ENCODE measurements at places on chromosomes 12 and 14.

GRCh38 chr12:12736759-12737676, 19.9 kb downstream of the CDKN1B start:
- DNase-seq, result no peak

DNA sequence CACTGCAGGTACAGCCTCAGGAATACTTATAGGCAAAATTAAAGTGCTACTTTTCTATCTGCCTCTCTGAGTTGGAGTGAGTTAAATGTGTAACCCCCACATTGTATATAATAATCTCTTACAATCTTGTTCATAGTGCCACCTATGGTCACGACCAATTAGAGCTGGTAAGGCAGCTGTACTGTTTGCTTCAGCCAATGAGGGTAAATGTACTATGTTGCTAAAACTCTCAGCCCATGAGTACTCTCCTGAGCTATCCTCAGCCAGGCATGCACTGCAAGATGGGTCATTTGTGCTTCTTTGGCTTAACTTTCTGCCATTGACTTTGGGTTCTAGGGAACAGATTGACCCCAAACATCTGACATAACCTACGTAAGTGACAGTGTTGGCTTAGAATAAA, 15.0 kb upstream of the MDM2 start:
- peak; percentile 90 for DNase-seq

DNA sequence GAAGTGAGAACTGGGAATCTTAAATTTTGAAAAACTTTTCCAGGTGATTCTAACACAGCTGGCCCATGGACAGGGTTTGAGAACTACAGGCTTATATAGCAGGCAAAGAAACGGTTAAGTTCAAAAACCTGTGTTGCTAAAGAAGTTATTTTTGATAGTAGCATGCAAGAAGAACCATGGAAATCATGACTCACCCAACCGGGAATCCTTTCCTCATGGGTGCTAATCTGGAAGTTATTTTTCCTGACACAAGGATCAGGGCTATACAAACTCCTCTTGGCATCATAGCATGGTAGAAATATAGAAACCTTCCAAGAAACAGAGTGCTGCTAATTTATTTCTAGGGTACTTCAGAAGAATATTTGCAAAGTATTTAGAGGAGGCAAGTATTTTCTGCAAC, 588.7 kb downstream of the CCER1 start:
- no peak for DNase-seq

GRCh38 chr12:55715833-55716581, at the start of gene BLOC1S1:
Gene BLOC1S1 (plus strand): TSS chr12:55716046. CDS start chr12:55716052, 6 bp downstream.
- DNase-seq, result peak; percentile 88

- no peak for DNase-seq
These were observed 15.8 kb downstream of the VDR start for GRCh38 chr12:47889040-47889439.

GRCh38 chr12:127145929-127146789, 1120.8 kb upstream of the TMEM132C start:
- peak; percentile 55 for DNase-seq

GRCh38 chr12:74489543-74489942, 48.1 kb upstream of the ATXN7L3B start:
- no peak for DNase-seq

GRCh38 chr14:103688906-103689902, 26.0 kb downstream of the XRCC3 start:
- DNase-seq, result no peak

DNA sequence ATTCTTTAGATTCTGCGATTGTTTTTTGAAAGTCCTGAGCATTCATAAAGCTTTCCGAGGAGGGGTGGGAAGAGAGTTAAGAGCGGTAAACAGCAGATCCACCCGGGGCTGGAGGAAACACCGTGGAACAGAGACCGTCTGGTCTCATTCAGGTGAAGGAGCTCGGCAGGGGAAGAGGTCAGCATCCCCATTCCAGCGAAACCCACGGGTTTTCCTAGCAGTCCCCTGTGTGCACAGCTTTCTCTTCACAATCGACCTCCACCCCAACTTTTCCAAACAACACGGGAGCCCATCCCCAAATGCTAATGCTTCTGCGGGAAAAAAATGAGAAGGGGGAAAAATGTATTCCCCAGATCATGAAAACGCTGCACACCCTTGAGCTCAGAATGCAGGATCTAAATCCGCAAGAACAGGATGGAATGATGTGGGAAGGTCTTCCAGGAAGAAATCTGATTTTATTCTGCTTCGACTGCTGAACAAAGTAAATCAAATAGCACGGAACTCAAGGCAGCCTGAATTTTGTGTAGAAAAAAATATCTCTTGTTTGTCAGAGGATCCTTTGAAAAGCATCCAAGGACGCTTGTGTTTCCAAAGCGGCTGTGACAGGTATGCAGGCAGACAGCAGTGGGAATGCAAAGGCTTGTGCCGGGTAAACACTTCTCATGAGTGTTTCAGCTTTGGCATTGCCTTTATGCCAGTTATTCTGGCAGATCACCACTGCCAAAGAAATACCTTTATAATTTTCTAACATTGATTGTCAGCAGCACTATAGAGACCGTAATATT, 128.8 kb downstream of the NDUFA12 start:
- no peak for DNase-seq

GRCh38 chr12:2853626-2854025, 3.2 kb downstream of the TEX52 start:
- peak; percentile 44 for DNase-seq

DNA sequence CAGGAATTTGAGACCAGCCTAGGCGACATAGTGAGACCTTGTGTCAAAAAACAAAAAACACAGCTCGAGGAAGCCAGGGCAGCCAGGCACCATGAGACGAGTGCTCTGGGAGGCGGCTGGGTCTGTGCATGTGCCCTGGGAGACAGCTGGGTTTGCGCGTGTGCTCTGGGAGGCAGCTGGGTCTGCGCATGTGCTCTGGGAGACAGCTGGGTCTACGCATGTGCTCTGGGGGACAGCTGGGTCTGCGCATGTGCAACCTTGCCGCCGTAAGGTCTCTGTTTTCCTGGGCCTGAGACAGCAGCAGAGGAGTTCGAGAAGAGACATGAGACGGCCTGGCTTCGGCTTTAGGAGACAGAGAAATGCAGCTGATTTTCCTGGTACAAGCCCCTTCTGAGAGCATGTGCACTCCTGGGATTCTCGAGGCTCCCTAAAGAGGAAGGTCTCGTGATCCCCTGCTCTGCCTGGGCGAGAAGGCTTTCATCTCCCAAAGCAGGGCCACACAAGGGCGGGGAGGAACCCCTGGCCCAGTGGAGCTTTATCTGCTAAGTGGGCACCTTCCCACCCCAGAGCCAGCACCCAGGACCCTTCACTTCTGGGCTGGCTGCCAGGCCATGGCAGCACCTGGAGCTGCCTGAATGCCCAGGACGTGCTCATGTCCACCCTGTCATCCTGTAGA, 3.5 kb upstream of the BDKRB1 start:
- DNase-seq, result no peak

DNA sequence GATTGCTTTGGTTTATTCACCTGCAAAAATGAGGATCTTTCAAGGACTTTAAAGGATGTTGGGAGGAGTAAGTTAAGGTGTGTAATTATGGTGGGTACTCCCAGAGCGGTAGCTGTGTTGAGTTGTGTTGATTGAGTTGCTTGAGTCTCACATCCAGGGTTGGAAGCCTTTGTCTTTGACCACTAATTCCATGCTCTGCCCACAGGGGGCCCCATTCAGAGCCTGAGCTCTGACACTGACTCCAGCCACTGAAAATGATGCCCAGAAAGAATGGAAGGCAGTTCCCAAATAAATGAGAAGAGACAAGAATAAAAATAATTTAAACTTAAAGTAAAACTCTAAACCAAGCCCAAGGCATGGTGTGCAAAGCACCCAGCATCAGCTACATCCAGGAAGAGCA, 237.4 kb upstream of the PWP1 start:
- no peak for DNase-seq

- DNase-seq, result no peak
These were observed 589 bp downstream of the ATF1 start for GRCh38 chr12:50764286-50765094.

- no peak for DNase-seq
These were observed 24.9 kb downstream of the SLC6A12 start for GRCh38 chr12:188910-189621.

- DNase-seq, result no peak
These were observed 182.6 kb downstream of the CNTN1 start for GRCh38 chr12:40874868-40875267.

GRCh38 chr12:21962236-21962635, 21.0 kb upstream of the ABCC9 start:
- DNase-seq, result peak; percentile 86

DNA sequence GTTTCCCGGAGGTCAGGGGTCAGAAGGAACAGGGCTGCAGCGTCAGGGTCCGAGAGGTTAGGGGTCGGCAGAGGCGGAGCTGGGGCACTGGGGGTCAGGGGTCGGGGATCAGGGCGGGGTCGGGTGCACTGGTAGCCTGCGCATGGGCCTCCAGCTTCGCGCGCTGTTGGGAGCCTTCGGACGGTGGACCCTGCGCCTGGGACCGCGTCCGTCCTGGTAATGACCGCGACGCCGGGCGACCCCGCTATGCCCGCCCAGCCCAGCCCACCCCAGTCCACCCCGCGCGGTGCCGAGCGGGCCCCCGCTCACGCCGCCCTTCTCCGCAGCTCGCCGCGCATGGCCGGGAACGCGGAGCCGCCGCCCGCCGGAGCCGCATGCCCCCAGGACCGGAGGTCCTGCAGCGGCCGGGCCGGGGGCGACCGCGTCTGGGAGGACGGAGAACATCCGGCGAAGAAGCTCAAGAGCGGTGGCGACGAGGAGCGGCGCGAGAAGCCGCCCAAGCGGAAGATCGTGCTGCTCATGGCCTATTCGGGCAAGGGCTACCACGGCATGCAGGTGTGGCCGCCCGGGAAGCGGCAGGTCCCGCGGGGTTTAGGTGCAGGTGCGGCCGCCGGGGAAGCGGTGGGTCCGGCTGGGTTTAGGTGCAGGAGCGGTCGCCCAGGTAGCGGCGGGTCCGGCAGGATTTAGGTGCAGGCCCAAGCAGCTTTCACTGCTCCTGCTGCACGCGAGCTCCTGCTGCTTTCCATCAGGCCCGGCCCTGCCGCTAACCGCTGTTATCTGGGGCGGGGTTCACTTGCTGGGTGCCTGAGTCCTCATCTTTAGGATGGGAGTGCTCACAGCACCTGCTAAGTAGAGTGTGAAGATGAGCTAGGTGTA, 743 bp downstream of the PUS1 start:
- no peak for DNase-seq

GRCh38 chr12:127785540-127785939, 481.4 kb upstream of the TMEM132C start:
- DNase-seq, result no peak

DNA sequence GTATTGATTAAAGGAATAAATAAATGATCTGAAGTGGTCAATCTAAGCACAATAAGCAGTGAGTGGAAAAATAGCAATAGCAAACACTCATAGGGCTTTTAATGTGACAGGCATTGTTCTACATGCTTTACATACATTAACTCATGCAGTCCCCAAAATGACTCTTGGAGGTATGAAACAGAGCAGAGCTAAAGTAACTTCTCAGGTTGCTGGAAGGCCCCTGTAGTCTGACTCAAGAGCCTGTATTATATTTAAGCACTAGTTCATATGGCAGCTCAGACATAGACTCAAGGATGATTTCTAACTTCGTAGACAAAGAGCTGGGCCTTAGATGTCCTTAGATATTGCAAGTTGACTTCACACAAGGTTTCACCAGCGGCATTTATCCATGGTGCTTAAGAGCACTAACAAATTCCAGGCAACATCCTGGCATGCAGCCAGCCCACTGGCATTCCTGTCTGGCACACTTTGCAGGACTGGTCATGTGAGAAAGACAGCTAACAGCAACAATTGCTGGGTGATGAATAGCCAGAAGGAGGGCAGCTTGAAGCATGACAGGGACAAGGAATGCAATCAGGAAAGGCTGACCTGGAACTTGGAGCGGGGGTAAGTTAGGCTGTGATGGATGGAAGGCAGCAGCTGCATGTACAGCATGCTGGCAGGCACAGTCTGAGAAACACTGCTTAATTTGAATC, 22.9 kb upstream of the KTN1 start:
- DNase-seq, result peak; percentile 79

DNA sequence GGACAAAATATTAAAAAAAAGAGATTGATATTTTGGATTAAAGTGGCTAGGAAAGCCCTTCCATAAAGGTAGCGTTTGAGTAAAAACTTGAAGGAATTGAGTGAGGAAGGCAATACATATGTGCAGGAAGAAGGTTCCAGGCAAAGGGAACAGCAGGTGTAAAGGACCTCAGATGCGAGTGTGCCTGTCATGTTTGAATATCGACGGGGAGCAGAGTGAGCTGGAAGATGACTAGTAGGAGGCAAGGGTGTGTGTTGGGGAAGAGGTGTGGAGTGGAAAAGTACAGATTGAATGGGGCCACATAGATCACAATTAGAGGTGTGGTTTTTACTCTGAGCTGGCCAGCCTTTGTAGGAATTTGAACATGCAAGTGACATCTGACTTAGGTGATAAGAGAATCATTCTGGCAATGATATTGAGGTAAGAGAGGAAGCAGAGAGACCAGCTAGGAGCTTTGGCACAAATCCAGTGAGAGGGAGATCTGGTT, 15.0 kb upstream of the FBXO33 start:
- no peak for DNase-seq

GRCh38 chr12:57523706-57524614, 1.3 kb downstream of the MBD6 start:
- no peak for DNase-seq

DNA sequence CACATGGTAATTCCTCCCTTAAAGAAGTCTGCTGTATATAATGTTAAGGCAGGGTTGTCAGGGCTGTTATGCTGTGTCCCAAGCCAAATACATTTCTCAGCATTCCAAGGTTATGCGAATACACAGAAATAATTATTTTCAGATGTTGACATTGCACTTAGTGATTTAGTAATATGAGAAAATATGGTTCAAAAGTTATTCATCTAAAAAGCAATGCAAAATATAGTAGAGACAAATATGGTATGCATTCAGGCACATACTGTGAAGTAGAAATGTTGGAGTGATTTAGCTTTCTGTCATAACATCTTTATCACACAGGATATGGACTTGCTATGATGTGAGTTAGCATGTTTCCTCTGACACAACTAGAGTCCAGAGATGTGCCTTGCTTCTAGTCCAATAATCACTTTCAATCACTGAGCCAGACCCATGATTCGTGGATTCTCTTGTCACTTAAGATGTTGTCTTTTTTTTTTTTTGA, 70.0 kb downstream of the PDE3A start:
- no peak for DNase-seq

Data from T1000 (cell line).